ENCODE measurements at places on chromosomes 2 and 18. TPM values are rescaled to one million over a fixed set of nuclear protein-coding genes. Genes with fewer than 3 reads are reported as not detected.

EML6 gene
- total RNA-seq, result 1.6 TPM

- DNase-seq, result no peak
These were observed 292.2 kb downstream of the NYAP2 start for GRCh38 chr2:225691711-225692110.

DNA sequence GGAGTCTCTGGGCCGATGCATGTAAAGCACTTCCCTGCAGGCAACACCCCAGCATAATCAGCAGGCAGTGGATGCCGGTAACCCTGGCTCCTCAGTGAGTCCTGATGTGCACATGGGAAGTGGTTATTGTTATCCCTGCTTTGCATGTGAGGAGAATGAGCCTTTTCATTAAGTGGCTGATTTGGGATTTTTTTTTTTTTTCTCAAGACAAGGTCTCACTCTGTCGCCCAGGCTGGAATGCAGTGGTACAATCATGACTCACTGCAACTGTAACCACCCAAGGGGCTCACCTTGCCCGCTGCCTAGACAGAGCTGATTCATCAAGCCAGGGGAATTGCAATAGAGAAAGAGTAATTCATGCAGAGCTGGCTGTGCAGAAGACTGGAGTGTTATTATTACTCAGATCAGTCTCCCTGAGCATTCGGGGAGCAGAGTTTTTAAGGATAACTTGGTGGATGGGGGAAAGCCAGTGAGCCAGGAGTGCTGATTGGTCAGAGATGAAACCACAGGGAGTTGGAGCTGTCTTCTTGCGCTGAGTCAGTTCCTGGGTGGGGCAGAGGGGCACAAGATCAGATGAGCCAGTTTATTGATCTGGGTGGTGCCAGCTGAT is 95.4 kb downstream of the SOCS6 start:
- no peak for DNase-seq

GRCh38 chr2:133194777-133195335 is 373.4 kb downstream of the NCKAP5 start:
- DNase-seq, result no peak

DNA sequence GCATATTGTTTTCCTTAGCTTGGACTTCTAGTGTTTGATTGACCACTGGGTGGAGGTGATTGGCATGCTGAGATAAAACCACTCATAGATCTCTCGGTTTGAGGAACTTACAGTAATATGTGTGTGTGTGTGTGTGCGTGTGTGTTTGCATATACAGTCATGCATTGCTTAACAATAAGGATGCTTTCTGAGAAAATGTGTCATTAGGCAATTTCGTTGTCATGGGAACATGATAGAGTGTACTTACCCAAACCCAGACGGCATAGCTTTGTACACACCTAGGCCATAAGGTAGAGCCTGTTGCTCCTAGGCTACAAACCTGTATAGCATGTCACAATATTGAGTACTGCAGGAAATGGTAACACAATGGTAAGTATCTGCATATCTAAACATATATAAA is 167.3 kb downstream of the NYAP2 start:
- no peak for DNase-seq

- DNase-seq, result peak; percentile 54
These were observed 539 bp downstream of the LAPTM4A start for GRCh38 chr2:20050646-20051531.

DNA sequence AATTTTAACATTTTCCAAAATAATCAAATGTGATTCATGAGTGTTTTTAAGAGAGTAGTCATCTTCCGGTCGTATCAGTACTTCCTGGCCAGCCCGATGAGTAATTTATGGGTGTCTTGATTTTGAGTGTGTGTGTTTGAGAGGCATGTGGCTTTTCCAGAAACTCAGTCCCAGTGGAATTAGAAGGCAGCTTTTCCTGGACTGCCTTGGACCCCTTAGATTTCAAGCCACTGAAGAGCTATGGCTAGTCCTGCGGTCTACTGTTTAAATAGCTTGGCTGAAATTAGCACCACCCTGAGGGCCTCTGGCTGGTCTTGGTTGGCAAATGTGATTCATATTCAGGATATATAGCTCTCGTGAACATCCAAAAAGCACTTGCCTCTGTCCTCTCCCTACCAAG is 59.4 kb downstream of the HK2 start:
- DNase-seq, result no peak

Measured in H1 (cell line).